Esophagus mucosa (tissue), 1 donor: ENCODE measurements at places on chromosomes 6 and 20.
A peak's percentile ranks its signal among the peaks of the same experiment; 100 is the strongest.

DNA sequence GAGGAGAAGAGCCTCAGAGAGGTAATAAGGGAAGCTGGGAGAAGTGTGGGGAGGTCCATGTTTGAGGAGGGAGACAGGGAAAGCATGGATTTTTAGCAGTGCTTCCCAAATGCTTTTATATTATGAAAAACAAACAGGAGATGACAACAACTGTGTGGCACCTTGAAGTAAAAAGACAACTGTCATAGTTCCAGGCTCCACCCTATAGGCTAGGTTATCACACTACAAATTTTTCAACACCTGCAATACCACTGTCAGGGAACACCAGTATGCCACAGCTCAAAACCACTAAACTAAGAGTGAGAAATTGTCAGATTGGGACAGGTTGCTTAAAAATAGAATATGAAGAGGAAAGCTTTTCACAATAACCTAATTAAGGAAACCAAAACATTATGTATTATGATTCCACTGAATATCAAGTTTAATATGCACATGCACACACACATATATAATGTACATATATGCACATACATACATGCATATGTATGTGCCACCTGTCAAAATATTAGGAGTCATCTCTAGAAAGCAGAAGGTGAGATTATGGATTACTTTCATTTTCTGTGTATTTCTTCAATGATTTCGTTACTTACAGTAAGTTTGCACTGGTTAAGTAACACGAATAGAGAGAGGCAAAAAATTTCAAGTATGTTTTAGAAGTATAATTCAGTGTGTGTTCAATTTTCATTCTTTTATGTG is 261.2 kb downstream of the PTPRK start:
- no peak for ATAC-seq

DNA sequence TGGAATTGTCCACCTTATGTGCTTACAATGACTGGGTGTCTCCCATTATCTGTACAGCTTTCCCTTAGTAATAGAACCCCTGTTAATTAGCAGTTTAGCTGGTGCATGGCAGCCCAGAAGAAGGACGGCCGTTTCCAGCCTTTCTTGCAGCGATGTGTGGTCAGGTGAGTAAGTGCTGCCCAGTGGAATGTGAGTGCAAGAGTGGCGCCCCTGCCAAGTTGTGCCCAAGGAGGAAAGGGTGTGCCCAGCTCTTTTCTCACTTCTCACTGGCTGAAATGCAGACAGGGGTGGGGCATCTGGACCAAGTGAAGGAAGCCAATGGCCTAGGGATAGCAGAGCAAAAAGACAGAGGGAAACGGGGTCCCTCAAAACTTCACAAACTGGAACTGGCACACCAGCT is 296.8 kb downstream of the PREX1 start:
- no peak for ATAC-seq

DNA sequence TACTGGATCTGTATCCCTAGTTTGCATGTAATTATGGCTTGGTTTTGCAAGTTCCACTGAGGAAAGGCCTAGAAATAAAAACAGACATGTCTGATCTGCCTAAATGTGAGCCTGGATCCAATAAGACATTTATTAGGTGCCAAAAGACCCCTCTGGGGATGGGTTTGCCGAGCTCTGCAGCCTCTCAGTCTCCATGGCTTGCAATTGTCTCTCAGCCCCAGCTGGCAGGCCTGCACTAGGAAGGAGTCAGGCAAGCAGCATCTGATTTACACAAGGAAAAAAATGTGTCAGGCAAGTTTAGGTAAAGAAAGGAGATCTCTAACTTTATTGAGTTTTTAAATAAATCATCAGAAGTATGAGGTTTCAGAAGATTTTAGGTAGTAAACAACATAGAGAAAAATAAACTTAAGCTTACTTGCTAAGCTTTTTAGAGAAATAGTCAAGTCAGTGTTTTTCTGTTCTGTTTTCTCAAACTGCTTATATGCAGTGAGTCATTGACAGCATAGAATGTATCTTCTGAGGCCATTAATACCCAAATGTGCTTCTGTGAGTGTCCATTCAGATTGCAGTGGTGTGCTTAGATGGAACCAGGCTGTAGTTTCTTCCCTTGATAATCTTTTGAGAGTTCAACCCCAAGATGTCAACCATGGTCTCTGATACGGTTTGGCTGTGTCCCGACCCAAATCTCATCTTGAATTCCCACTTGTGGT is 121.0 kb downstream of the FHL5 start:
- ATAC-seq, result no peak

DNA sequence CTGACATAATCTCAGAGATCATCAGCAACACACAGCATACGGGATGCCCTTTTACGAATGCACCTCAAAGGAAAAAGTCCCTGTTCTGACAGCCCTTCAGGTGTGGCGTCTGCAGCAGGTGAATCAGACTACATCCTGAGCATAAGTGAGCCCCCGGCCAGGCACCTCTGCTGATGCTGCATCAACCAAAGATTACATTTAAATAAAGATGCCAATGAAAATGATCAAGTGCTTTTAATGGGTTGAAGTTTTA is 58.7 kb downstream of the INSM1 start:
- ATAC-seq, result no peak

- peak; percentile 12 for ATAC-seq
Measured at GRCh38 chr20:46398963-46399362, 7.5 kb downstream of the ELMO2 start.

- ATAC-seq, result no peak
Measured at GRCh38 chr6:10382728-10383330, 32.0 kb downstream of the TFAP2A start.

DNA sequence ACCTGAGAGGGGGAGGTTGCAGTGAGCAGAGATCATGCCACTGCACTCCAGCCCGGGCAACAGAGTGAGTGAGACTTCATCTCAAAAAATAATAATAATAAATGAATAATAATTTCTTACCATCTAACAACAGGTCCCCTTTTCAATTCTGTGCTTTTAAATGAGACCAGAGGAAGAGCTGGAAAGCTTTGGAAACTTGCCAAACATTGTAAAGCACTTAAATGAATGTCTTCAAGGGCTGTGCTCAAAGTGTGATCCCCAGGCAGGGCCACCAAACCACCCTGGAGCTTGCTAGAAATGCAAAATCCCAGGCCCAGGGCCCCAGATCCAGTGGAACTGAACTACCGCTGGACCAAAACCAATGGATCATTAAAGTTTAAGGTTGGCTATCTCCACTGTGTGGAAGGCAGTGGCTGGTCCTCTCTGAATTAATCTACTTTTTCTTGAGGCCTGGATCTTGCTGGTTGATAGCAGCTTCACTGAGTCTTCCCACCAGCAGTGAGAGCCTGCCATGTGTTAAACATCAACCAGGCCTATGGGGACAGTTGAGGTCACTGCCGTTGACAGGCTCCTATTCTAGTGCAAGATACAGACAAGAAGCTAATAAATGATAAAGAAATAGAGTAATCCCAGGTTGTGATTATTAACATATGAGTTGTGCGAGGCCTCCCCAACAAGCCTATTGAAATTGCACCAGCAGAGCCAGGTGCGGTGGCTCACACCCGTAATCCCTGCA is 23.7 kb upstream of the TFAP2C start:
- ATAC-seq, result no peak

- ATAC-seq, result no peak
Measured at GRCh38 chr6:117290173-117290846, 25.0 kb downstream of the VGLL2 start.

DNA sequence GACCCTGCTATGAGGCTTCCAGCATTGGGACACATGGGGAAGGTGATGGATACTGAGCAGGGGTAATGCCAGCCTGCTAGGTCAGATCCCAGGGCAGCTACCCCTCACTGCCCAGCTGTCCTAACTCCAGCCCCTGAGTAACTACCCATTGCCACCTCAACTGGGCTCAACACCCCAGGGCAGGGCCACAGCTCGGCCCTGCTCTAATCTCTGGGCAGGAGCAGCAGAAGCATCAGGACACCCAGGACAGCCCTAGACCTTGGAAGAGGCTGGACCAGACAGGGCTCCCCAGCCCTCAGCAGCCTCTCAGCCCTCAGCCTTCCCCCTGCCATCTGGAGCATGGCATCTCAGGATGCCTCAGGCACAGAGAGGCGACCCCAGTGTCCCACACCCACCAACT is 67.4 kb upstream of the TOP1 start:
- ATAC-seq, result no peak

DNA sequence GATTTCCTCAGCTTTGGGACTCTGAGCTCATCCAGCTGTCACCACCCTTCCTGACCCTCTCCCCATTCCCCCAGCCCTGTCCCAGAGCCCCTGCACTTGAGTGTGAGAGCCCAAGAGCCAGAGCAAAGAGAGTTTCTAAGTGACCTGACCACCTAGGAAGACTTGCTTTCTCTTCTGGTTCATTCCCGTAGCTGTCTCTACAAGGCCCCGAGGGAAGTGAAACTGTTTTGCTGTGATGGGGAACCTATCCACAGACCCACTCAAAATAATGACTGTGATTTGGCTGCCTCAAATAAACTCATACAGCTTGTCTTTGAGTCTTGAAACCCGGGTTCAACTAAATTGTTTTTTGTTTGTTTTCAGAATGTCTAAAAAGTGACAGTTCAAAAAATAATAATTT is 74.6 kb upstream of the XRN2 start:
- no peak for ATAC-seq

GRCh38 chr20:62142252-62143080 is 728 bp downstream of the PSMA7 start:
- peak; percentile 5 for ATAC-seq

GRCh38 chr6:158207422-158207788 is 39.3 kb downstream of the GTF2H5 start:
- ATAC-seq, result peak; percentile 62

DNA sequence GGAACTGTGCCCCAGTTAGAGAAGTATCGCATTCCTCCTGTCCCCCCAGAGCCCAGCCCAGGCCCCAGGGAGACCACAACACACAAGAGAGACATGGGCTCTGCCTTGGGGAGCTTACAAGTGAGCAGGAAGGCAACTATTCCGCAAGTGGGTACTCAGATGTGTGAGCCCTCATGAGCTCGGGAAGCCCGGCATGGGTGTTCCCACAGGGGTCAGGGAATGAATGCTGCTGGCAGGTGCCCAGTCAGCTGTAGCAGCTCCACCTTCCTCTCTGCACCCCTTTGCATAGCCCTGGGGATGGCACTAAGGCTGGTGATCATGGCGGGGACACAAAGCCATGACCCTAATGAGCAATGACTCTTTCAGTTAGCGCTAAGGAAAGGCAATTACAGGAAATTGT is 194.1 kb downstream of the SYNDIG1 start:
- ATAC-seq, result no peak

- ATAC-seq, result peak; percentile 17
Measured at GRCh38 chr20:41185013-41185757, 47.8 kb downstream of the PLCG1 start.

DNA sequence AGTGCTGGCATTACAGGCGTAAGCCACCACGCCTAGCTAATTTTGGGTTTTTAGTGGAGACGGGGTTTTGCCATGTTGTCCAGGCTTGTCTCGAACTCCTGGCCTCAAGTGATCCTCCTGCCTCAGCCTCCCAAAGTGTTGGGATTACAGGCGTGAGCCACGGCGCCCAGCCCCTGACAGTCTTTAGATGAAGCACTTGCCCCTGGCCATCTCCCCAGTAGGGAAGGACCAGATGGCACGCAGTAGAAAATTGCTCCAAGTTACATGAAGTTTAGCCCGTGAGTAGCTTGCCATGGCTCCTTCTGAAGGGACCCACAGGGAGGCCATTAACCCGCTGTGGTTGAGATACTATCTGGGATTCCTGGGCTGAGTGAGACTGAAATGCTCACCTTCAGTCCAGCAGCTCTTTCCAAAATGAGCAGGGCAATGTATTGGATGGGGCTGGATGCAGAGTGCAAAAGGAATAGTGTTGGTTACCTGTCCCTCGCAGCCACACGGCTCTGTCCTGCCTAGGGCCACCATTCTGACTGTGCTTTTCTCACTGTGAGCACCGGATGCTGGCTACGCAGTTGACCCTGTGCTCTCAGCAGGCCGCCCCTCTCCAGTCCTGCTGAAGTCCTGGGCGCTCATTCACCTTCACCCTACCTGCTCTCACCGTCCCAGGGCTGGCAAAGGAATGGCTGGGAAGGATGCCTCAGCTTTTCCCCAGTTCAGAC is 66.9 kb downstream of the EFCAB8 start:
- no peak for ATAC-seq

DNA sequence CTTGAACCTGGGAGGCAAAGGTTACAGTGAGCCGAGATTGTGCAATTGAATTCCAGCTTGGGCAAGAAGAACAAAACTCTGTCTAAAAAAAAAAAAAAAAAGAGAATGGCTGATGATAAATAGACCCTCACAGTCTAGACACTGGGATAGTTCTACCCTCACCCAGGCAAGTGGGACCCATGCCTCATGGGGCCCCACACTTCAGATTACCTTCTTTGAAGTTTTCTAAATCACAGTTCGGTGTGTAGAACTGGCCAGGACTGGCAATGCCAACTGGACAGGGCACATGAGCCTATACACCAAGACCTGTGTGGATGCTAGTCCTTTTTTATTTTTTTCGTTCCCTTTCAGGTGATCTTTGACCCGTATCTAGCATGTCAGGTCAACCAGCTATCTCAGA is 24.3 kb upstream of the VIP start:
- no peak for ATAC-seq

GRCh38 chr20:57414867-57415592 is 23.8 kb downstream of the RBM38 start:
- ATAC-seq, result no peak

GRCh38 chr6:16402581-16402900 is 164.2 kb downstream of the GMPR start:
- no peak for ATAC-seq

- ATAC-seq, result peak; percentile 56
Measured at GRCh38 chr6:13624871-13625288, 9.7 kb downstream of the NOL7 start.

GRCh38 chr6:127933852-127934840 is 33.3 kb upstream of the THEMIS start:
- ATAC-seq, result no peak

- no peak for ATAC-seq
Measured at GRCh38 chr6:127855542-127856159, 45.2 kb downstream of the THEMIS start.
